ENCODE measurements at places on chromosomes 1 and 21. TPM values are rescaled to one million over a fixed set of nuclear protein-coding genes. Genes with fewer than 3 reads are reported as not detected.

GRCh38 chr1:39277879-39278278, 73.4 kb downstream of the MACF1 start:
- H3K27ac ChIP-seq, result no peak overlapping the region
- peaks cover 34% of the 10 kb centered on the region for H3K4me1 ChIP-seq
- no peaks in the 10 kb centered on the region for H3K27me3 ChIP-seq

- H3K36me3 ChIP-seq, result no peaks in the 10 kb centered on the region
- H3K27ac ChIP-seq, result no peak overlapping the region
These were observed 10.5 kb downstream of the CDKN2C start for GRCh38 chr1:50980505-50980904.

DNA sequence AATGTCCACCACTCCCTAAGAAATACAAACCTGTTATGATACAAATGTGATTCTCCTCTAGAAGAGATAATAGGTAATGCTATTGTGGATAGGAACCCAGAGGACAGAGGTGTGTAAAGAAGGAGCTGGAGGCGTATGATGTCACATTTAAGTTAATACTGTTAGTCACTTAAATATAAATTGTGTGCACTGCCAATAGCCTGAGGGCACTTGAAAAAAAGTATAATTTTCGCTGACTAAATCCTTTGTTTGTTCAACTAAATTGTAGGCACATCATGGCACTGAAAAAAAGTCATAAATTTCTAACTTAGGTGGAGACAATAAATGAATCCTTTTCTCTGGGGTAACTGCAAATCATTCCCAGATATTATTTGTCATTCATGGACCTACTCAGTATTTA, 4.4 kb downstream of the RCSD1 start:
- H3K27me3 ChIP-seq, result no peaks in the 10 kb centered on the region
- H3K4me1 ChIP-seq, result no peaks in the 10 kb centered on the region
- no peaks in the 10 kb centered on the region for H3K36me3 ChIP-seq
- no peak overlapping the region for H3K4me3 ChIP-seq
- H3K27ac ChIP-seq, result no peak overlapping the region
- DNase-seq, result no peak

GRCh38 chr1:244256086-244256676, 195.5 kb downstream of the ADSS2 start:
- no peak for DNase-seq
- H3K4me1 ChIP-seq, result no peaks in the 10 kb centered on the region
- H3K36me3 ChIP-seq, result no peaks in the 10 kb centered on the region
- H3K4me3 ChIP-seq, result no peak overlapping the region
- no peaks in the 10 kb centered on the region for H3K27me3 ChIP-seq

DNA sequence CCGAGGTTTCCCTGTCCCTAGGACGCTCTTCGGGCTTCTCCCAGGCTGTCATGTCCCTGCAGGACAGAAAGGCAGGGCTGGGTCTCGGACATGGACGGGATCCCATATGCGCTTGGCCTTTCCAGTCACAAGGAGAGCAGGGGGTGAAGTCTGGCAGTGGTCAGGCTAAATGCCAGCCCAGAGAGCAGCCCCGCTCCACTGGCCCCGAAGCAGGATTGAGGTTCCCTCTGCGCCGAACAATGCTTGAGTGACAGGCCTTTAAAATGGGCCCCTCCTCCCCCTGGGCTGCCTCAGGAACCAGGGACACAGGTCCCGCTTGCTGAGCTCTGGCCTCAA, 12.7 kb downstream of the DRAXIN start:
- peaks cover 7% of the 10 kb centered on the region for H3K4me1 ChIP-seq
- no peak overlapping the region for H3K27ac ChIP-seq
- peaks cover 5% of the 10 kb centered on the region for H3K27me3 ChIP-seq
- DNase-seq, result no peak

DNA sequence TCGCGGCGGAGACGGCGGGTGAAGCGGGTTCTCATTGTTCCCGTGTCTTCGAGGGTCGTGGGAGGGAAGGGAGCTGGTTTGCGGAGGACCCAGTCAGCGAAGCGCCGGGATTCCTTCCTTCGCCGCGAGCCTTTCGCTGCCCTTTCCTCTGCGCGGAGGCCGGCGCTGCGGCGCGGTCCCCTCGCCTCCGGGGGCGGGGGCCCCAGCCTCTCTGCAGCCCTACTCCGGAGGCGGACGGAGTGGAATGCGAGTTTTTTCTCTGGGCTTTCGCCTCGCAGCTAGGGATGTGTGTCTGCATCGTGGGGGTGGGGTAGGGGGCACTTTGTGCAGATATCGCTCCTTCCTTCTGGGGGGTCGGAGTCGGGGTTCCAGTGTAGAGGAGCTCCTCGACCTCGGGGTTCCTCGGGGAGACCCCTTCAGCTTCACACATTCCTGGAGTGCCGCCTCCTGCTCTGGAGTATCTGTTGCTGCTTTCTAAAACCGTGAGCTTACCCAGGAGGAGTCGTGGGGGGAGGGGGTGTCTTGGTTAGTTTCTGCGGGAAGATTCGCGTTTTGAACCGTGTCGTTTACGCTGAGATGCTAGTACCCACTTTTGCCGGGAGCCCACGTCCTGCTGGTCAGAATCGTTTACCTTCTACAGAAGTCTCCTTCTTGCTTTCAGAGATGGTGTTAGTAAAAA, 595 bp downstream of the RNF2 start:
- peak overlapping the region; percentile 89 for H3K27ac ChIP-seq
- peak; percentile 46 for DNase-seq
- H3K27me3 ChIP-seq, result no peaks in the 10 kb centered on the region
- no peaks in the 10 kb centered on the region for H3K36me3 ChIP-seq
- peak overlapping the region; percentile 84 for H3K4me3 ChIP-seq
- peaks cover 31% of the 10 kb centered on the region for H3K4me1 ChIP-seq

DNA sequence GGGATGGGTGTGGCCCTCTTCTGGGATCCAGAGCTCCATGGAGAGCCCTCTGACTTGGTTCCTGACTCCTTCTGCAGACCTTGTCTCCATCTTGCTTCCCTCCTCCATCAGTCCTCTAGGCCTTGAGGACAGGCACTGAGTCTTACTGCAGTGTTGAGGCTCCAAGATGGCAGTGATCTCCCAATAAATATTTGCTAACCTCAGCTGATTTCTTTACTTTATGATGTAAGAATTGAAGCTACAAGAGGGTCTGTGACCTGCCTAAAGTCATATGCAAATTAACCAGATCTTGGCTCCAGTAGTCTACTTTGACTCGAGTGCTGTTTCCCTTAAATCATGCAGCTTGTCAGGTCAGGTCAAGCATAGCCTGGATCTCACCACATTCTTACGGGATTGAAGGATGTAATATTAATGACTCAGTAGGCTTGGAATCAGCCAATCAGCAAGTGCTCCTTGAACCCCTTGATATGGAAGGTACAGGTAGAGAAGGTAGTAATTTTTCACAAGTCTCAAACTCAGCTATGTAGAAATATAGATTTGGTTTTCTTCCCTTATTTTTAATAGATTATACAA, 93.0 kb downstream of the CLIC6 start:
- H3K4me3 ChIP-seq, result no peak overlapping the region
- no peak overlapping the region for H3K27ac ChIP-seq
- H3K27me3 ChIP-seq, result no peaks in the 10 kb centered on the region

DNA sequence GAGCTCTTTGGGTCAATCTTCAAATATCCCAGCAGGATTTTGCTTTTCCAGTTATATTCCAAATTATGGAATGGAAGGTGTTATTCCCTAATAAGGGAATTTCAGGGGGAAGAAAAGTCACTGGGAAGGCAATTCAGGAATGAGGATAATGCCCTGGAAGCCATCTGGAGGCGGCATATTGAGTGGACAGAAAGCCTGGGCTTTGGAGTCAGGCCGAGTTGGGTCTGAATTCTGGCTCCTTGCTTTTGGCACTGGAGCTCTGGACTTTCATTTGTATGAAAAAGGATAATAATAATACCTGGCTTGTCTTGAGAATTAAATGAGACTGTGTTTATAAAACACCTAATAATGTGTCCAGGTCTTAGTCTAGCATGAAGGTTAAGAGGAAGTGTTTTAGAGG, 16.5 kb downstream of the GREM2 start:
- DNase-seq, result no peak
- no peak overlapping the region for H3K27ac ChIP-seq
- H3K36me3 ChIP-seq, result no peaks in the 10 kb centered on the region
- no peak overlapping the region for H3K4me3 ChIP-seq
- no peaks in the 10 kb centered on the region for H3K4me1 ChIP-seq
- no peaks in the 10 kb centered on the region for H3K27me3 ChIP-seq

GRCh38 chr1:180236698-180237509, 6.8 kb downstream of the LHX4 start:
- no peak overlapping the region for H3K27ac ChIP-seq
- peaks cover 96% of the 10 kb centered on the region for H3K27me3 ChIP-seq
- peaks cover 18% of the 10 kb centered on the region for H3K4me1 ChIP-seq
- H3K36me3 ChIP-seq, result no peaks in the 10 kb centered on the region

- H3K36me3 ChIP-seq, result no peaks in the 10 kb centered on the region
- no peak for DNase-seq
- H3K4me1 ChIP-seq, result no peaks in the 10 kb centered on the region
- no peak overlapping the region for H3K27ac ChIP-seq
- H3K4me3 ChIP-seq, result no peak overlapping the region
These were observed 76.0 kb upstream of the C1orf174 start for GRCh38 chr1:3975903-3976630.

GRCh38 chr1:7572654-7573152, 198.4 kb upstream of the VAMP3 start:
- DNase-seq, result no peak
- no peaks in the 10 kb centered on the region for H3K27me3 ChIP-seq
- no peak overlapping the region for H3K4me3 ChIP-seq
- H3K27ac ChIP-seq, result no peak overlapping the region
- no peaks in the 10 kb centered on the region for H3K36me3 ChIP-seq
- no peaks in the 10 kb centered on the region for H3K4me1 ChIP-seq

- no peaks in the 10 kb centered on the region for H3K36me3 ChIP-seq
- peak overlapping the region; percentile 99 for H3K27ac ChIP-seq
These were observed 1.3 kb downstream of the ZBTB7B start for GRCh38 chr1:155003766-155004351.

DNA sequence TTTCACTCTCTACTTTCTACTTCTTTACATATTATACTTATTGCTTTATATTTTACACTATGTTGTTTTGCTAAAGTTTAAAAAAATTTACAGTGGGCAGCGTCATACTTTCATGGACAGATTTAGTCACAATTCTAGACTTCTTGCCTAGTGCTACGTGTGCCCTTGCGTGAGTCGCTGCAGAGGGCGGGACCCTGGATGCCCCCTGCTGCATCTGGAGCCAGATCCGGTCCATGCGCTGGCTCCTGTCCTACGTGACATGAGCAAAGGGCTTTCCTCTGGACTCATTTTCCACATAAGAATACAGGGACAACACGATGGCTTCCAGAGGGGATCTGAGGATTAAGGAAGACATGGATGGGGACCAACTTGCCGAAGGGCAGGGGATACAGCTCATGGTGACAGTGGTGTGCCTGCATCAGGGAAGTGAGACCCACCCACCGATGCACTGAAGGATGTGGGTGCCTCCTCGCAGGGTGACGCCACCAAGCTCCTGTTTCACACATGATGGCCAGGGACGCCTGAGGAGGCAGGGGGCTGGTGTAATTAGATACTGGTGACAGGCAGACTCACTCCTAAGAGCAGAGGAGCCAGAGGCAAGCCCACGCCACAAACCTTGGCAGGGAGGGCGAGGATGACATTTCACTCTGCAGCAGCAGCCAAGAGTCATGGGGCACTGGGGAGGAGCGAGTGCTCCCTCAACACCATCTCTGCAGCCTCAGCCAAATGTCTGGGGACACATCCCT, 86.6 kb downstream of the DMRTB1 start:
- H3K36me3 ChIP-seq, result no peaks in the 10 kb centered on the region
- H3K4me1 ChIP-seq, result no peaks in the 10 kb centered on the region
- H3K27me3 ChIP-seq, result no peaks in the 10 kb centered on the region

DNA sequence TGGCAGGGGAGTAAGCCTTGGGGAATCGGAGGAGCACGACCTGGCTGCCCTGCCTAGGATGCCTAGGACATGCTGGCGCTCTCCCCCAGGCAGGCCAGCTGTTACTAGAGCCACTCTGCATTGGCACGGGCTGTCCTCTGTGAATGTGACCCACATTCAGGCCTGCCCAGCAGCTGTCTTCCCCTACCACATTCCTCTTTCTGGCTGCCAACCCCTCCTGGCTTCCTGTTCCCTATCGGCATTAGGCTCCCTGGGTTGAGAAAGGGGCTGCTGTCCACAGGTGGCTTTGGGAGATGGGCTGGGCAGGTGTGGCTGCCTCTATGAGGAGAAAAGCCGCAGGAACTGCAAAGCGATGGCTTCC, 2.3 kb upstream of the NFASC start:
- no peaks in the 10 kb centered on the region for H3K4me1 ChIP-seq
- H3K4me3 ChIP-seq, result no peak overlapping the region
- H3K36me3 ChIP-seq, result no peaks in the 10 kb centered on the region
- no peak for DNase-seq

DNA sequence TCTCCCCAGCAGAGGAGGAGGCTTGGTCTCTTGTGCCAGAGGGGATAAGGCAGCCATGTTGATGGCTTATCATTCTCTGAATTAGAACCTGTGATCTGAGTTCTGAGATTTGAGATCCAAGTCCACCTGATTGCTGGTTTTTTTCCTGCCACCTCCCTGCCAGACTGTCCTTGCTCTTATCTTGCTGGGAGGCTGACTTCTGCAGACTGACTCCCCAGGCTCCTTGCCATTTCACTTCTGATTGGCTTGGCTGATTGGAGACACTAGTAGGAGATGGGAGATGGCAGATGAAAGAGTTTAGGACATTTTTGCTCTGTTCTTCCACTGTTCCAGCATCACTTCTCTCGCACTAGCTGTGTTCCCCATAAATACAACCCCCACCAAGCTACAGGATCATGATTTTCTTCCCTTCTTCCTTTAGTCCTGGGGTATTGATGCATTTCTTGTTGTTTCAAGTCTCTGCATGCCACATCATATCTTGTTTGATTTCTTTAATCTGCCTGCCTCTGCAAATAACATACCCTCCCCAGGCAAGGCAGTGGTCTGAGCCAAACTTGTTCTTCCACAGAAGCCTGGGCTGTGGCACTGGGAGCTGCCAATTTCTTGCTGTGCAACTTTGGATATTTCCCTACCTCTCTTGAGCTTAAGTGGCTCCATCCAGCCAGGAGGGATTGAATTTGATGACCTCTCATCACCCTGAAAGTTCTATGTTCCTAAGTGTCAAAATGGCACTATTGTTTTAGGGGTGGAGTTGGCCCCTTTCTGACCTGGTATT, 963 bp upstream of the CYP4B1 start:
- no peaks in the 10 kb centered on the region for H3K27me3 ChIP-seq
- no peaks in the 10 kb centered on the region for H3K4me1 ChIP-seq
- H3K4me3 ChIP-seq, result no peak overlapping the region
- no peak overlapping the region for H3K27ac ChIP-seq
- no peaks in the 10 kb centered on the region for H3K36me3 ChIP-seq

DNA sequence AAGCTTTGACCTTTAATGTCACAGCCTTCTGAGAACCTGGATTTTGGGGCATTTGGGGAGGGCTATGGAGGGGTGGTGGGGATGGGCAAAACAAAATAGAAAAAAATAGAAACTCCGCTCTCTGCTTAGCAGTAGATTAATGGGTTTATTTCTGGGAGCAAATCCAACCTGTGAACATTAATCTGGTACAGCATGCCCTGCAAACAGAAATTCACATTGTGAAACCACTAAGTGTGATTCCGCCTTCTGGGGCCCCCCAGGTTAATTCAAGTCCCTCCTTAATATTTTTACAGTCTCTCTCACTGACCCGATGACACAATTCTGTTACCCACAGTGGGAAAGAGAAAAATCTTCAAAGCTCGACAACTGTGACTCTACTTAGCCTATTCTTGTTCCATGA, 76.4 kb downstream of the TIAM1 start:
- DNase-seq, result no peak
- no peaks in the 10 kb centered on the region for H3K36me3 ChIP-seq
- no peaks in the 10 kb centered on the region for H3K4me1 ChIP-seq
- H3K27ac ChIP-seq, result no peak overlapping the region

The FTCD gene
- total RNA-seq, result not detected

The URB1 gene
- total RNA-seq, result 15.4 TPM

The CELA3B gene
- total RNA-seq, result not detected

The DNAJC6 gene
- total RNA-seq, result 23.7 TPM

The CELA3A gene
- 9.0 TPM for total RNA-seq

The IVNS1ABP gene
- total RNA-seq, result 42.2 TPM

The VAV3 gene
- total RNA-seq, result 6.9 TPM

The GJA9 gene
- total RNA-seq, result not detected

The NEK2 gene
- 0.18 TPM for total RNA-seq

The NCAM2 gene
- total RNA-seq, result 47.2 TPM

The TRIM45 gene
- 2.3 TPM for total RNA-seq
